ENCODE measurements at places on chromosomes 2 and 18. TPM values are rescaled to one million over a fixed set of nuclear protein-coding genes. Genes with fewer than 3 reads are reported as not detected.

PROM2 gene
- total RNA-seq, result not detected

DNA sequence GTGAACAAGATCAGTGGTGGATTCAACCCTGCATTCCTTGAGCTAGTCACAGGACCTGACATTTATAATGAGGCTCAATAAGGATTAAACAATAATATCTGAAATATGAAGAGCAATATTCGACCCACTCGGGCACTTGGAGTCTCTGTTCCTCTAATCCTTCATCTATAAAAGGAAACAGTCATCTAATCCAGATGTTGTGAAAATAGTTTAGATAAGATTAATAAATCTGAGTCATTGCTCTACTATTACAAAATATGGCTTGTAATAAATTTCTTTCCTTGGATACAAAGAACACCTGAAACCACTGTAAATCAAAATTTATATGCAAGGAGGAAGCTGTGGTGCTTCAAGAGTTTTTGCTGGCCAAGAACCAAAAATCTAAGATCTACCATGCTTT, 846.9 kb upstream of the ACVR2A start:
- no peak for DNase-seq

GRCh38 chr2:159562248-159562647, 54.1 kb downstream of the BAZ2B start:
- no peak for DNase-seq

DNA sequence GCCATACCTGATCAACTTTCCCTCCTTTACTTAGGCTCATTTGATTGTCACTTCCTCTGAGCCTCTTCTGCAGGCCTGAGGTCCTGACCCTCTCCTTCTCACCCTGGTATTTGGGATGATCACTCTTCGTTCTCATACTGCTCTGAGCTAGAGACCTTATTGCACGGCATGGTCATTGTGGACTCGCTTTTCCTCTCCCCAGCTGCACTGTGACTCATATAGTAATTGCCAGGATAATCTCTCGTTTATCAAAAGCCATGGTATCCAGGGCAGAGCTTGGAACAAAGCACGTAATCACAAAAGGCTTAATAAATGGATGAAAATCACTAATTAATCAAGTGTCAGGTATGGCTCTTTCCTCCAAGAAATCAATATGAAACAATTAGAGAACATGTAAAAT, 40.9 kb upstream of the TRIB2 start:
- DNase-seq, result no peak

ANTXR1 gene
- total RNA-seq, result 8.0 TPM

DNA sequence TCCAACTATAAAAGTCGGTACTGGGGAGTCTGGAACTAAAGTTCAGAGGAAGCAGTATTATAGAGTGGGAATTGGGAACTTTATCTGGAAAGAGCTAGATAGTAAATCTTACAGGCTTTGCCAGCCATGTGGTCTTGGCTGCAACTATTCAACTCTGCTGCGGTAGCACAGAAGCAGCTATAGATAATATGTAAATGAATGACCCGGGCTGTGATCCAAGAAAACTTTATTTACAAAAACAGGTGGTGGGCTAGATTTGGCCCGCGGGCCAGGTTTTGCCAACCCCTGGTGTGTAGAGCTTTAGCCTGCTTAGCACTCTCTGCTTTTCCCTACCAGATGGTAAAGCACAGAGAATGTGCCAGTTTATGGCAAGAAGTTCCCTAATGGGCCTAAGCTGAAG, 70.8 kb downstream of the TNP1 start:
- no peak for DNase-seq

RNMT gene
- total RNA-seq, result 24.1 TPM

GRCh38 chr18:58349650-58350049, 279.2 kb downstream of the ALPK2 start:
- DNase-seq, result no peak

MAP2 gene
- total RNA-seq, result 1.8 TPM

DNA sequence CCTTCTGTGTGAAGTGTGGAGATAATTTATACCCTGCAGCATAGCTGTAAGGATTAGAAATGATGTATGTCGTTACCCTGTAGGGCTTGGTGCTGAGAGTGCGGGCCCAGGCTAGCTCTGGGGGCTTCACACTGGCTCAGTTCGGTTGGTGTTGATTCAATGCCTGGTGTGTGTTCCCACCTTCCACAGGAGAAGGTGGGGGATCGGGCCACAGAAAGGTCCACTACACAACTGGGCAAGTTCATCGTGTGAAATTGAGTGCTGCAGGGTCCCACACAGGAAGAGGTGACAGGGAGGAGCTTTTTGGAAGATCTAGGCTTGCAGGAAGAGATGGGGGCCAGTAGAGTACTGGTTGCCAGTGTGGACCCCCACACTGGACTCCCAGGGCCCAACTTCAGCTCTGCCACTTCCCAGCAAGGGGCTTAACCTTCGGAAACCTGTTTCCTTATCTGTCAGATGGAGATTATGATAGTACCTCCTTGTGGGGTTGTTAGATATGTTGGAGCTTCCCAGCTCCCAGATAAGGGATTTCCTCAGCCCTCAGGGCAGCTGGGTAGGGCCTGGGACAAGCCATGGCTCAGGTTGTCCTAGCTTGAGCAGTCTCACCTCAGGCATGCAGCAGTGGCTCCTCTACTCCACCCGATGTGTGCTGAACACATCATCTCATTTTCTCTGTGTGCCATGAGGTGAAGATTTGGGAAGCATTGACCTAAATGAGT, 71.5 kb downstream of the TMEM247 start:
- no peak for DNase-seq

DNA sequence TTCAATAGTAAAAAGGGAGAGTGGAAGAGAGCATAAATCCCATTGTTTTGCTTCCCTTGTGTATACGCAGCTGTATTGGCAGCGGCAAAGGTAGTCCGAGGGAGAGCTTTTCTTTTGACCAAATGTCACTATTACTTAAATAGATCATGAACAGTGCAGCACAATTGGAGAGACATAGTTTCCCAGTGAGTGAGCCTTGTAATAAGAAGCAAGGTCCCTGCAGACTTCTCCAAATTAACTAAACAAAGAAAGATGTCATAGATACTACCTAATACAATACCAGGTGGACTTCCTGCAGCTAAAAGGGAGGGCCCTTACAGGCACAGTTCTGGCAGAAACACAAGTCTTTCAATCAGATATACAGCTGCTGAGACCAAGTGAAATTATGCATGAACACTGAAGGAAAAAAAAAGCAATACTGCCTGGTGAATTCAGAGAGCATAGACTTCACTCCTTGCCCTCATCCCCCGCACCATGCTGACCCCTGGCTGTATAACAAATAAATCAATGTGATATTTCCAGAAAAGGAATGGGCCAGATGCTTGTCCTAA, 404.7 kb upstream of the CDH2 start:
- no peak for DNase-seq

- no peak for DNase-seq
These were observed 5.2 kb upstream of the SKA1 start for GRCh38 chr18:50369672-50370071.

DNA sequence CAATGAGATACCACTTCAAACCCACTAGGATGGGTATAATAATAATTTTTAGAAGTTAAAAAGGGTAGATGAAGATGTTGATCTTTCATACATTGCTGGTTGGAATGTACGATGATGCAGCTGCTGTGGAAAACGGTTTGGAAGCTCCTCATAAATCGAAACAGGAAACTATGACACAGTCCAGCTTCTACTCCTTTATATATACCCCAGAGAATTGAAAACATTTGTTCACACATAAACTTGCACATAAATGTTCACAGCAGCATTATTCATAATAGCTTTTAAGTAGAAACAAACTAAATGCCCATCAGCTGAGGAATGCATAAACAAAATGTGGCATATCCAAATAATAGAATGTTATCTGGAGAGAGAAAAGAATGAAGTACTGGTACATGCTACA, 95.0 kb downstream of the STRADB start:
- DNase-seq, result no peak

DNA sequence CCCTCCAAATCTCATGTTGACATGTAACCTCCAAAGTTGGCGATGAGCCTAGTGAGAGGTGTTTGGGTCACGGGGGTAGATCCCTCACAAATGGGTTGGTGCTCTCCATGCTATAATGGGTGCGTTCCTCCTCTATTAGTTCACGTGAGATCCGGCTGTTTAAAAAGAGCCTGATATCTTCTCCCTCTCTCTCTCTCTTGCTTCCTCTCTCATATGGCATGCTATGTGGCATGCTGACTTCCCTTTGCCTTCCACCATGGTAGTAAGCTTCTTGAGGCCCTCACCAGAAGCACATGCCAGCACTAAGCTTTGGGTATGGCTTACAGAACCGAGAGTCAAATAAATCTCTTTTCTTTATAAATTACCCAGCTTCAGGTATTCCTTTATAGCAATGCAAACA, 39.2 kb downstream of the C2orf76 start:
- DNase-seq, result no peak

- no peak for DNase-seq
These were observed 239.2 kb downstream of the CMPK2 start for GRCh38 chr2:6626401-6627012.

DNA sequence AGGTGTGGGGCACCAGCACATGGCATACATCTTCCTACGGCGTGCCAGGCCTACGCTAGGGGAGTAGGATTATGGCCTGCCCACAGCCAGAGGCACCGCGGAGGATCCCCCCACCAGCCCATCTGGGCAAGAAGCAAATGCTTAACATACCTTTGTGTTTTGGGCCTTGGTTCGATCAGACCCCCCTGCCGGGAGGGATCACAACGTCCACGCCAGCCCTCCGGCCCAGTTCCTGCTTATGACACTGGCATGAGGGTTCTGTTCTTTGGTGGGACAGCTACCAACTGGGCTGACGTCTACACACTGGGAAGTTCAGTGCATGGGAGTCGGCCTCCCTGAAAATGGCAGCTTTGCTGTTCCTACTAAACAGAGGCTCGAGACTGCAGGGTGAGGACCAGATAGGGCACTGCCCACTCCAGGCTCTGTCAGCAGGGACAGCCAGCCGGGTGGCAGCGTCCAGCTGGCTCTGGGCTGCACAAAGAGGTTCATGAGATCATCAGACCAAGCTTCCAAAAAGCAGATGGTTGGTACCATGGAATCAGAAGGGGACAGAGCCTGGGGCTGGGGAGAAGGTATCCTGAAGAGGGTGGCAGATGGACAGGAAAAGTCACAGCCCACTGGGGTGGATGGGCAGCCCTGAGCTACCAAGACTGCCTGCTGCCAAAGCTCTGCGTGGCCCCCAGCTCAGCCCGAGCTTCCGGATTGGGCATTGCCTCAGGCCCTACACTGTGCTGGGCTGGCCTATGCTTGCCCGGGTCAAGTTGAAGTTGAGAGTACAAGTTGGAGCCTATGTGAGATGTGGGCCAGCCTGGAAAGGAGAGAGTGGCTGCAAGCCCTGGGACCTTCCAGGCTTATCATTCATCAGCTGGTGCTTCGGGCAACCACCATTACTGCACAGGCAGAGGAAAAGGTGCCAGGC, 61.7 kb upstream of the TEX51 start:
- DNase-seq, result no peak

DNA sequence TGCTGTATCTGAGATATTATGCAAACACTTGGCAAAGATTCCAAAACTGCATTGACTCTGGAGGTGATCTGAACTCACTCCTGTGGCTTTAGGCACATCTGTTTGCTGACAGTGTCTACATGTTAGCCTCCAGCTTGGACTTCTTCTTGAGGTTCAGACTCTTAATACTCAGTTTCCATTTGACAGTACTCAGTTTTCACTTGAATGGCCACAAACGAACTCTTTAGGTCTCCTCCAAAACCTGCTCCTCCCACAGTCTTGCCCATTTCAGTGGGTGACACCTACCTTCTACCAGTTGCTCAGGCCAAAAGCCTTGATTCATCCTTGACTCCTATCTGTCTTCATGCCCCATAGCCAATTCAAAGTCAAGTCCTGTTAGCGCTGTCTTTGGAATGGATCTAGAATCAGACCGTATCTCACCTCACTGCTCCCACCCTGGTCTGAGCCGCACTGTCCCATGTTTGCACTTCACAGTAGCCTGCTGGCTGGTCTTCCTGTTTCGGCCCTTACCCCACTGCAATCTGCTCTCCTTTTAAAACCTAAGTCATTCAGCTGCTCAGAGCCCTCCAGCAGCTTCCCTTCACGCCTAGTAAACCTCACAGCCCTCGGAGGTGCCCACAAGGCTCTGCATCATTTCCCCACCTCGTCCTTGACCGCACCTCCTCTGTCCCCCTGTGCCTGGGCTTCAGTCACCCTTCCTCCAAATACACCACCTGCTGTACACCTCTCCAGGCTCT, 10.5 kb downstream of the ATG16L1 start:
- no peak for DNase-seq

DNA sequence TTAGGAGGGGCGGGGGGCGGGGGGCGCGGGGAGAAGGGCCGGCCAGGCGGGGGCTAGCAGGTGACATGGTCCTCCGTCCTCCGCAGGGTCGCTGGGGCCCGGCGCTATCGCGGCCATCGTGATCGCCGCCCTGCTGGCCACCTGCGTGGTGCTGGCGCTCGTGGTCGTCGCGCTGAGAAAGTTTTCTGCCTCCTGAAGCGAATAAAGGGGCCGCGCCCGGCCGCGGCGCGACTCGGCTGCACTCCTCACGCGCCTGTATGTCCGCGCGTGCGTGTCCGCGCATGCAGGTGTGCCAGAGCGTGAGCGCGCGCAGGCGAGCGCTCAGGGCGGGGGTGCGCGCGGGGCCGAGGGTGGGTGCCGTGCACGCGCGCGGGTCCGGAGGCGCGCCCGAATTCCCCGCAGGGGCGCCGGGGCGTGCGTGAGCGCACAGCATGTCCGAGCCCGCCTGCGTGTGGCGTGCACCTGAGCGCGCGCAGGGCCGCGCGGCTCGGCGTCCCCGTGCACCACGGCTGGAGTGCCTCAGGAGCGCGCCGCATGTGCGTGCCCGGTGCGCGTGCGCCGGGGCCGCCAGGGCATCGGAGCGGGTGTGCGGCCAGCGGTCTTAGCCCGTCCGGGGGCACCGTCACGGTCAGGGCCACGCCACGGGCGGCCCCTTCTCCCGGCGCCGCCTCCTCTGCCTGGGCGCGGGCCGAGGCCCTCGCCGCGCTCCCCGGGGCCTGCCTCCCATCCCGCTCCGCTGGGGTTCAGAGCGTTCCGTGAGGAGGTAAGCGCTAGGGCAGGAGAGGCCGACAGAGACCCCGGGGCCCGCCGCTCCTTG, 6.3 kb downstream of the SNORC start:
- DNase-seq, result no peak

DNA sequence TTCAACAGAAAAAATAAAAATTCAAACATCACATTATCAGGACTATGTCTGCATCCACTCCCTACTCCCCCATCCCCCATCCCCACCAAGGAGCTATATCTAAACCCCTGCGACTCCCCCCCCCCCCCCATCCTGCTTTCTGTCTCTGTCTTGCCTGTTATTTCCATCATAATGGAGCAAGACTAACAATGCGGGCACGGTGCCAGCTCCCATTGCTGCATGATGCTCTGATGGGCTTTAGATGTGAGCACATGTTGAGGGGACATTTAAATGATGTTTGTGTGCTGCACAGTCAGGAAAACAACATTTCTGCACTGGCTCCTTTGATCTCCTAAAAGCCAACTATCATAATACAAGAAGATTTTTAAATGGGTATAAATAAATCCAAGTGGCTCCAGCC, 644.2 kb upstream of the SETBP1 start:
- no peak for DNase-seq

GRCh38 chr2:109467701-109468100, 146.1 kb downstream of the SEPTIN10 start:
- no peak for DNase-seq
